ENCODE measurements at places on chromosomes 13 and 19.

DNA sequence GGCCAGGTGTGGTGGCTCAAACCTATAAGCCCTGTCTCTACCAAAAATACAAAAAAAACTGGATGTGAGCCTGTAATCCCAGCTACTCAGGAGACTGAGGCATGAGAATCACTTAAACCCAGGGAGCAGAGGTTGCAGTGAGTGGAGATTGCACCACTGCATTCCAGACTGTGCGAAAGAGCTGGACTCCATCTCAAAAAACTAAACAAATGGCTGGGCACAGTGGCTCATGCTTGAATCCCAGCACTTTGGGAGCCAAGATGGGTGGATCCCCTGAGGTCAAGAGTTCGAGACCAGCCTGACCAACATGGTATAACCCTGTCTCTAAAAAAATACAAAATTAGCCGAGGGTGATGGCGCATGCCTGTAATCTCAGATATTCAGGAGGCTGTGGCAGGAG is 34.9 kb upstream of the ZNF83 start:
- DNase-seq, result no peak

DNA sequence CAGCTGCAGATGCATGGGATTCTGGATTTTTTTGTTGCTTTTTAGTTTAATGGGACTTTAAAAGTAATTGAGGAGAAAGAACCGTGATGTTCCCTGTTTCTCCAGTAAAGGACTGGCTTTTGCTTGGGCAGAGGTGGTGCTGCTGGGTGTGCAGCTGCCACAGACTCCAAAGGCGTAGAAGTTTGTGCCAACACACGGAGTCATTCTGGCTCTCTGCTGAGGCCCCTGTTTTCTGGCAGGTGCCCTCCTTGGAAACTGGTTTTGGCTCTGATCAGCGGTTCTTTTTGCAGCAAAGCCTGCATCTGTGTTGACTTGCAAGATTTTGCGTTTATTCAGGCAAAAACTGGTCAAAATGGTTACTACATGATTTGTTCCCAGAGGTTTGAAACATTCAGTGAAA is 16.0 kb upstream of the QTRT1 start:
- DNase-seq, result no peak

- no peak for DNase-seq
These were observed 13.8 kb downstream of the BIVM start for GRCh38 chr13:102812611-102813287.

- DNase-seq, result no peak
These were observed 56.2 kb upstream of the RFC3 start for GRCh38 chr13:33761740-33762139.

- no peak for DNase-seq
These were observed 21.6 kb downstream of the SAE1 start for GRCh38 chr19:47152205-47152604.

- DNase-seq, result no peak
These were observed 82.6 kb upstream of the OXGR1 start for GRCh38 chr13:97076898-97077297.

DNA sequence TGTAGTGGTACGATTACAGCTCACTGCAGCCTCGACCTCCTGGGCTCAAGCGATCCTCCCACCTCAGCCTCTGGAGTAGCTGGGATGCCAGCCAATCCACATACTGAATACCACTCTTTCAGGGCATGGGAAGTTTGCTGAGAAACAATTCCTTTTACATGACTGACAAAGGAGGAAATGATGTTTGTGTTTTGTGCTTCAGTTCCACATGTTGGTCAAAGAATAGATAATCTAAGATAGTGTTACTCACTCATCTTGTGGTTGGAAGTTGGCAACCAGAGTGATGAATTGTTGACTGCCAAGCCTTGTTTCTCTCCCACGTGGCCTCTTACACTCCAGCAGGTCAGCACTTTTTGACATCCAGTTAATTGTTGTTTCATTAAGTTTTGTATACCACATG is 7.6 kb downstream of the MBD3L2B start:
- no peak for DNase-seq

- DNase-seq, result no peak
These were observed 28.7 kb downstream of the LAMP1 start for GRCh38 chr13:113325779-113326178.

DNA sequence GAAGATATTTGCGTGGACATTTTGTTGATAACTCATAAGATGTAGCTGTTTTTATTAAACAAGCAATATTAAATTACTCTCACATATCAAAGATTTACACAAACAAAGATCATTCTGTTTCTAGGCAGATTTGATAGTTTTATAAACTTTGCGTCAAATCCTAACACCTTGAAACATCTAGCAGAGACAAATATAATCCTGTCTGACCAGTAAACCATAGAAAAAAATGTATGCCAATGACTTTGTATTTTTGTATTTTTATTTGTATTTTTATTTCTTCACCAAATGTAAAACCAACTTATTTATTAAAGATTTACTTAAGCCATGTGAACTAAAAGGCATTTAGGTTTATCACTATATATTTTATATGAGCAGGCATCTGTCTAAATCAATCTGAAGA is 494.6 kb downstream of the GPC5 start:
- DNase-seq, result no peak

- no peak for DNase-seq
These were observed 2.6 kb downstream of the ISYNA1 start for GRCh38 chr19:18435178-18435841.

DNA sequence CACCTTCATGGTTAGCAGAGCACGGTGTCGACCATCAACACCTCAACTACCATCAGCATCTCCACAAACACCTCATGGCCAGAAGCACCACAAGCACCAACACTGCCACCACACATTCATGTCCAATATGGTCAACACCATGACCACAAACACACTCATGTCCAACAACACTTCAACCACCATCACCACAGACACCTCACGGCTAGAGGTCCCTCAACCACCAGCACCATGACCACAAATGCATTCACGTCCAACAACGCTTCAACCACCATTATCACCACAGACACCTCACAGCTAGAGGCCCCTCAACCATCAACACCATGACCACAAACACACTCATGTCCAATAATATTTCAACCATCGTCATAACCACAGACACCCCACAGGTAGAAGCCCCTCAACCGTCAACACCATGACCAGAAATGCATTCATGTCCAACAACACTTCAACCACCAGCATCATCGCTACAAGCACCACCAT is 10.2 kb downstream of the TRAPPC5 start:
- DNase-seq, result no peak

DNA sequence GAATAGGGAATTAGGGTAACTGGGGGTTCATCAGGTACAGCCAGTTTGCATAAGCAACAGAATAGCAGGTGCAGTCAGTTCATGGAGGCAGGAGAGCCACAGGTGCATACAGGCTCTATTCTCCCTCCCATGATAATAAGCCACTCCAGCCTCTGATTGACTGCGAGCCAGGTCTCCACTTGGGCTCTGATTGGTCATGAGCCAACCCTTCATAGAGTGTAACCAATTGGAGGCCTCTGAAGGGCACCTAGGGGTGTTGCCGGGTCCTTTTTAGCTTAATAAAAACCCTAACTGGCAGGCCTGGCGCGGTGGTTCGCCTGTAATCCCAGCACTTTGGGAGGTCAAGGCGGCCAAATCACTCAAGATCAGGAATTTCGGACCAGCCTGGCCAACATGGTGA is 8.7 kb upstream of the CKM start:
- no peak for DNase-seq

GRCh38 chr19:3801412-3802096 is 15.4 kb upstream of the MATK start:
- no peak for DNase-seq

GRCh38 chr13:63124863-63125262 is 1709.2 kb upstream of the PCDH20 start:
- DNase-seq, result no peak

DNA sequence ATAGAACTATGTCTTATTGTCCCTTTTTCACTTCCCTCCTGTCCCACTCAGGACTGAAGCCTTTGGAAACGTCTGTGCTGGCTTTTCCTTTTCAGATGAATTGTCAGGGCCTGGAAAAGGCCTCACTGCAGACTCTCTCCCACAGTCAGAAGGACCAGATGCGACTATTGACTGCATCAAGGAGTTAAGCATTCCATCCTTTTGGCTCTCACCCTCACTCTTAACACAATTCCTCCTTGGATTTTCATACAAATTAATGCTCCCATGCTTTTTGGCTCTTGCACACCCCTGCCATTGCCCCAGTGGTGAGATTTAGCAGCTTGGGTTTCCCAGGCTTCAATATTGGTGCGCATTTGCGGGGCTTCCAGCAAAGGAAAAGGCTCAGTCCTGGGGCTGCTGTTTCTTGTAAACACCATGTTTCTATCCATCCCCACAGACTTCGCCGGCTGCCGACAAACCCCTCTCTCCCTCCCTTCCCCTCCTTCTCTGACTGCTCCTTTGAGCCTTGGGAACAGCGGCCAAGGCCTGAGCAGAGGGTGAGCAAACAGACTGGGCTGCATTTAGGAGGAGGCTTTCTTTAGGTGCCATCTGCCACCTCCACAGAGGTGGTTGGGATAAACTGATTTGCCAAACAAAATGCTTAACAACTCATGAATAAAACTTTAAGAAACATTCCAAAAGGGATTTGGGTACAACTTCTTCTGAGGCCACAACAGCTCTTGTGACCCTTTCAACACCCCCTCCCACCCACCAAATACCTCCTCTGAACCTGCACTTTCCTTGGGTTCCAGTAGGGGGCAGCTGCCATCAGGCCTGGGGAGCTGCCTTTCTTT is 48.6 kb upstream of the PCDH8 start:
- DNase-seq, result no peak

Data from renal cortex interstitium (tissue), 15 donors.